ENCODE measurements at places on chromosomes 13 and 19. TPM values are rescaled to one million over a fixed set of nuclear protein-coding genes. Genes with fewer than 3 reads are reported as not detected.

The NALCN gene
- total RNA-seq: 11.6 TPM

The MAP4K1 gene
- total RNA-seq: 0.37 TPM

The SBSN gene
- 2.1 TPM for total RNA-seq

The ATXN8OS gene
- total RNA-seq: not detected

The ARHGEF7 gene
- total RNA-seq: 26.9 TPM

The KISS1R gene
- under 0.01 TPM for total RNA-seq

The LILRB4 gene
- not detected for total RNA-seq

The DCUN1D2 gene
- total RNA-seq: 10.7 TPM

The ZNF177 gene
- 1.4 TPM for total RNA-seq

The NPHS1 gene
- not detected for total RNA-seq

The ZNF584 gene
- 12.7 TPM for total RNA-seq

The CCDC70 gene
- total RNA-seq: not detected

The MAB21L1 gene
- total RNA-seq: 0.43 TPM

The ZNF793 gene
- total RNA-seq: 1.8 TPM

The ZNF491 gene
- 3.0 TPM for total RNA-seq

The ZNF426 gene
- total RNA-seq: 19.9 TPM

The CEACAM7 gene
- total RNA-seq: not detected

The NCAN gene
- not detected for total RNA-seq

Data from smooth muscle cell of bladder (primary cell).